Caudate nucleus (tissue), 63 donors: ENCODE measurements at places on chromosomes 5 and 9.
A peak's percentile ranks its signal among the peaks of the same experiment; 100 is the strongest.

- DNase-seq, result no peak
Observed at GRCh38 chr5:103889500-103890209, 327.1 kb upstream of the NUDT12 start.

GRCh38 chr5:78795757-78796156 lies 147.2 kb upstream of the LHFPL2 start:
- DNase-seq, result no peak

GRCh38 chr5:156595132-156595787 lies 254.8 kb upstream of the PPP1R2B start:
- DNase-seq, result no peak

- no peak for DNase-seq
Observed at GRCh38 chr9:125963932-125964331, 216.8 kb downstream of the PBX3 start.

GRCh38 chr5:168085261-168086031 lies 206.0 kb upstream of the WWC1 start:
- no peak for DNase-seq

DNA sequence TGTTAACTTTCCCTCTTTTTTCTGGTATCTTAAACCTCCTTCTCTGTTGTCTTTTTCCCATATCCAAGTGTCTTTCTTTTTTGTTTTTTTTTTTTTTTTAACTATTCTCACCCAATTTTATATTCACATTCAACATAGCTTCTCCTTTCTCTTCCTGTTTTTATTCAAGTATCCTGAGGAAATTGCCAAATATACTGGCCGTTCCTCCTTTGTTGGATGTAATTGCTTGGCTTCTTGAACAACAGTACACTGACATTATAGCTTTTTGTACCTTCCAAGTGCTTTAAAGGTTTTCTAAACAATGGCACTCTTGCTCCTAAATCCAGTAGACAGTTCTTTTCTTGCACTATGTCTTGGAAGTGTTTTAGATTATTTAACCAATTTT lies 1146.8 kb downstream of the MAT2B start:
- no peak for DNase-seq

- no peak for DNase-seq
Observed at GRCh38 chr9:21761309-21761901, 41.0 kb upstream of the MTAP start.

GRCh38 chr5:170238456-170239196 lies 5.8 kb downstream of the C5orf58 start:
- no peak for DNase-seq

GRCh38 chr5:158739951-158740757 lies 359.6 kb downstream of the EBF1 start:
- DNase-seq, result no peak

DNA sequence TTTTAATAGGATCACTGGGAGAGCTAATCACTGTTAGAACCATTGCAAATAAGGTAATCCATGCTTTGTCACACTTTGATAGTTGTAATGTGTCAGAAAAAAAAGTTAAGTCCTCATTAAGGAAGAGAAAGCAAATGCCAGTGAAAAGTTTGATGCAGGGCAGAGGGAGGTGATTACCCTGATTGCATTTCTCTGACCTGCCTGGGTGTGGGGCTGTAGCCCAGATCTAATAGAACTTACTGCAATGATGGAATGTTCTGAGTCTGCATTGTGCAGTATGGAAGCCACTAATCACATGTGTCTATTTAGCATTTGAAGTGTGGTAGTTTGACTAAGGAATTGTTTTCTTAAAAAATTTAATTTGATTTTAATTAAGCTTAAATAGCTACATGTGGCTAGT lies 202.7 kb downstream of the ATP10B start:
- no peak for DNase-seq

- no peak for DNase-seq
Observed at GRCh38 chr5:67746103-67746502, 469.5 kb upstream of the PIK3R1 start.

DNA sequence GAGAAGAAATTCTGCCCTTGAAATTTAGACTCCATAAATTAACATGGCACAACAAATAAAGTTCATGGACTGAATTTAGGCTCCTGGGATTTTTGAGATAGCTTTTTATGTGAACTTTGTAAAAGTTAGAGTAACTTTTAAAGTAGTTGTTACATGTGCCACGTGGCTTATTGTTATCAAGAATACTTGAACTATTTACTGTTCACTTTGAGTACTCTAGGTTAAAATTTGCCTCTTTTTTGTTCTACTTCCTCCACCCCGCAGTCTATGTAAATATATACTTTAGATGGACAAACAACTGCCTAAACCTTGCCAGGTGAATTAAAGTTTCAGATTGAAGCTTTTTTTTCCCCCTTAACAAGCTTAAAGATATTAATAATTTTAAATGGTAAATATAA lies 457.9 kb downstream of the RAB3C start:
- no peak for DNase-seq

DNA sequence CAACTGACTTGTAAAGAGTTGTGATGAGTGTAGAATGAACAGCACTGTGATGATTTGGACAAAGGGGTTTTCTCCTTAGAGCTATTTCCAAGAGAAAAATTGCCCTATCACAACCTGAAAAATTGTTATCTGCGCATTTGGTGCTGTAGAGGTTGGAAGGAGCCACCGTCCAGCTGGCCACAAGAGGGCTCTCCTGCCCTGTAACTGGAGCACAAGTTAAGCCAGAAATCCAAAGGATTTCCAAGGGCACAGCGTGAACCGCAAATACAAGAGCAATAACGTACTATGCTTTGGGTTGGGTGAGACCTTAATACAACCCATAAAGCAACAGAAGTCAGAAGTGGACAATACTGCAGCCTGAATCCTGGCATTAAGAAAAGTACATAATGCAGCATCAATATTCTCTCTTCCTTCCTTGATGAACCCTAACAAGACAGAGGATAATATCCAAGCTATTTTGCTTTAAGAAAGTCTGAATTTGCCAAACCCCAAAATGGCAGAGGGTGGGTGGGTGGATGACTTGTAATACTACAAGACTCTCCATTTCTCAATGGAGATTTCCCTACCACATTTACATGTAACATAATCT lies 56.8 kb upstream of the SMIM32 start:
- peak; percentile 7 for DNase-seq

DNA sequence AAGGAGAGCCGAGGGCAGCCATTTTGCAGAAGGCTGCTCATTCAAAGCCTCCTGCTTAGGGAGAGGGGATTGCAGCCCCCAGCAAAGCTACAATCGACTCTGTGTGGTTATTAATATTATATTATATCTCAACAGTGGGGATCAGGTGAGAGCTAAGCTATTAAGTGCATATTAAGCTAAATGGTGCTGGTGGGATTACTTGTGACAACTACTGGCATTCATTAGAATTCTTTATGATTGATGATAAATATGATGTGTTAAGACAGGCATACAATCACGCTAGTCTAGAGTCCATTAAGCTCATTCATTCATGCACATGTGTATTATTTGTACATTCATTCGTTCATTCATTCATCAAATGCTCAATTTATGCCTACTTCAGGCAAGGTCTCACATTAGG lies 23.0 kb downstream of the COL15A1 start:
- no peak for DNase-seq
